ENCODE measurements at places on chromosomes 4 and X. TPM values are rescaled to one million over a fixed set of nuclear protein-coding genes. Genes with fewer than 3 reads are reported as not detected.

CSN1S1 gene
- not detected for polyA plus RNA-seq

PLP1 gene
- not detected for polyA plus RNA-seq

CCNB3 gene
- polyA plus RNA-seq = not detected

GPR34 gene
- 0.35 TPM for polyA plus RNA-seq

TMPRSS11B gene
- not detected for polyA plus RNA-seq

MAP3K15 gene
- not detected for polyA plus RNA-seq

- DNase-seq = no peak
- peaks cover 5% of the 10 kb centered on the region for H3K4me1 ChIP-seq
- no peak overlapping the region for H3K27ac ChIP-seq
- H3K4me3 ChIP-seq = no peak overlapping the region
- no peaks in the 10 kb centered on the region for H3K36me3 ChIP-seq
These were observed 326.5 kb upstream of the GATB start for GRCh38 chr4:152087335-152087734.

- no peak overlapping the region for H3K27ac ChIP-seq
- no peaks in the 10 kb centered on the region for H3K36me3 ChIP-seq
- DNase-seq = no peak
- H3K4me1 ChIP-seq = no peaks in the 10 kb centered on the region
- no peaks in the 10 kb centered on the region for H3K27me3 ChIP-seq
- H3K4me3 ChIP-seq = no peak overlapping the region
These were observed 113.4 kb downstream of the ANTXR2 start for GRCh38 chr4:79959652-79960051.

DNA sequence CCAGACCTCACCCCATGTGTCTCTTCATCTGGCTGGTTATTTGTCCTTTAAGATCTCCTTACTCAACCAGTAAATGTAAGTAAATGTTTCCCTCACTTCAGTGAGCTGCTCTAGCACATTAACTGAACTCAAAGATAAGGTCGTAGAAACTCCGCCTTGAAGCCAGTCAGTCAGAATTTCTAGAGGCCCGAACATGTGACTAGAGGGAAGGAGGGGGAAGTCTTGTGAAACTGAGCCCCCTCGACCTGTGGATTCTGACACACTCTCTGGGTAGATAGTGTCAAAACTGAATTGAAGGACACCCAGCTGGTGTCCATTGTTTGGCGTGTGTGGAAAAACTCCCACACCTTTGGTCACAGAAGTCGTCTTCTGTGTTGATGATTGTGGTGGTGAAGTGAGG lies 933.9 kb downstream of the ADGRL3 start:
- no peaks in the 10 kb centered on the region for H3K27me3 ChIP-seq
- H3K27ac ChIP-seq = no peak overlapping the region
- H3K4me3 ChIP-seq = no peak overlapping the region
- no peaks in the 10 kb centered on the region for H3K4me1 ChIP-seq
- H3K36me3 ChIP-seq = no peaks in the 10 kb centered on the region

GRCh38 chr4:107115185-107115847 lies 79.2 kb upstream of the DKK2 start:
- H3K4me3 ChIP-seq = no peak overlapping the region
- no peaks in the 10 kb centered on the region for H3K4me1 ChIP-seq
- no peak overlapping the region for H3K27ac ChIP-seq
- no peaks in the 10 kb centered on the region for H3K36me3 ChIP-seq
- no peak for DNase-seq
- no peaks in the 10 kb centered on the region for H3K27me3 ChIP-seq

GRCh38 chr4:14894392-14895292 lies 107.6 kb upstream of the CPEB2 start:
- no peaks in the 10 kb centered on the region for H3K4me1 ChIP-seq
- no peak for DNase-seq
- no peak overlapping the region for H3K27ac ChIP-seq
- no peak overlapping the region for H3K4me3 ChIP-seq
- no peaks in the 10 kb centered on the region for H3K36me3 ChIP-seq

DNA sequence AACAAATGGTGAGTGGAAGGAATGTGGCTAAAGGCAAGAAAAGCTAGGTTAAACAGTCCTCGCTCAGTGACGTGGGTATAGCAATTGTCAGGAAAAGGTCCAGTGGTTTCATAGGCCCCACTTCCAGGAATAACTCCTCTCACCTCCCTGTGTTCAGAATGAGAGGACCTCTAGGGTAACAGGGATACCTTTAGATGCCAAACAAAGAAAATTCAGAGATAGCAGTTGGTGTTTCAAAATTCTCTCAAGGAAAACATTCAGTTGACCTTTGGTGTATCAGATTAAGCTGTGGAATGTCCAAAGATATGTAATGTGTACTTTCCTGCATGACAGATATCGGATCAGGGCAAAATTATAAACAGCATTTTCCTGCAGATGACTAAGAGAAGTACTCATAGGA lies 155.9 kb downstream of the ARHGAP6 start:
- no peak overlapping the region for H3K27ac ChIP-seq
- H3K4me1 ChIP-seq = no peaks in the 10 kb centered on the region
- no peaks in the 10 kb centered on the region for H3K36me3 ChIP-seq
- no peak for DNase-seq
- H3K27me3 ChIP-seq = no peaks in the 10 kb centered on the region

DNA sequence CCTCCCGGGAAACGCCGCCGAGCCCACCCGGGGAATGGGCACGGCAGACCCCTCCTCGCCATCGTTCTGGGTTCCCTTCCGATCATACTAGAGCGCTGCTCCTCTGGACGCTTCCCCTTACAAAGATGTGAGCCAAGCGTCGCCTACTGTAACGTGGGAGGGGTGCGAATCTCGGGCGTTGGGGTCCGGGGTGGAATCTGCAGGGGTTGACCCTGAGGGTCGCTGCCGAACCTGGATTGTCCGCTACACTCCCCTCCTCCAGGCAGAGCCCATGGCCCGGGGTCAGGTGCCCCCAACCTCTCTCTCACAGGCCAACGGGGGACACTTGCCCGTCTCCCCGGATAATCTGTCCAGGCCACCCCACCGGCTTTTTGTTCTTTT lies 13.8 kb downstream of the BCOR start:
- H3K27ac ChIP-seq = peak overlapping the region; percentile 9
- DNase-seq = no peak
- peaks cover 69% of the 10 kb centered on the region for H3K4me1 ChIP-seq
- no peak overlapping the region for H3K4me3 ChIP-seq

DNA sequence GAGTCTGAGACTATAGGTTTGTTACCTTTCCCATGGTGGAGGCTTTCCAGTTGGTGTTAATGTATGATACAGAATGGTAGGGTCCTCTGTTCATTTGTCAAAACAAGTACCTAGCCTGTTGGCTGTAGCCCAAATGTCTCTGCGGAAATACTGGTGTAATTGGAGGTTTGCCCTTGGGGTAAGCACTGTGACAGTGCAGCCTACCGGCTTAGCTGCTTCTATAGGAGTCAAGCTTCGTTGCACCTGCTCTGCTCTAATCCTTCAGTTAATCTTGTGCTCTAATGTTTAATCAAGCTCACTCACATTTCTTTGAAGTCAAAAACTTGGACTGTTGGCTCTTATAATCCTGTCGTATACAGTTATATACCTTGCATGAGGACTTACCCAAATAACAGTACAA lies 203.4 kb downstream of the CCNG2 start:
- no peaks in the 10 kb centered on the region for H3K4me1 ChIP-seq
- H3K36me3 ChIP-seq = no peaks in the 10 kb centered on the region
- H3K27ac ChIP-seq = no peak overlapping the region

GRCh38 chr4:6224735-6225134 lies 24.4 kb upstream of the JAKMIP1 start:
- no peak overlapping the region for H3K4me3 ChIP-seq
- H3K4me1 ChIP-seq = no peaks in the 10 kb centered on the region
- no peaks in the 10 kb centered on the region for H3K36me3 ChIP-seq
- DNase-seq = no peak

DNA sequence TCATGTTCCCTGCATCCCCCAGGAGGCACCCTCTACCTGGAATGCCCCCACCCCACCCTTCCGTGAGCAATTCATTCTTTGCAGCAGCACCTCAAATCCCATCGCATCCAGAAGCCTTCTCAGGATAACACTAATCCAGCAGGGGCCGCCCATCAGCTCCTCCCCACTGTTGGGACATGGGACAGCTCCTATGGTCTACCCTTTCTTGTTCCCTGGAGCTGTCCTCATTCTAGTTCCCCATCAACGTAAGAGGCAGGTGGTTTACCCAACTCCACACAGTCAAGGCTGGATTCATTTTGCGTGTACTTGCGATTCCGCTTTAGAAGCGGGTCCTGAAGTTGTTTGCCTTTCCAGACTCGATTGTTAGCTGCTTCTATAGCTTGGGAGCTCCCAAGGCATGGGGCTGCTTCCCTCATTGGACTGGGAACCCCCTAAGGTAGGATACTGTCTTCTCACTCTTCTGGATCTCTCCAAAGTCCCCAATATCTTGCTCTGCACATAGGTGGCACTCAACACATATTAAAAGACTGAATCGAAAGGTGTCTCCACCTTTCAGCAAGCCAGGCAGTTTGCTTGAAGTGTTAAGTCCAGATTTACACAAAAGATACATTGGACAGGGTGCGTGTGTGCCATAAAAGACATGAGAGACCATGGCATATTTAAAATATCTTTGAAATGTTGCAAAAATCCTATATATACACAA lies 942 bp upstream of the APLN start:
- H3K27me3 ChIP-seq = peaks cover 4% of the 10 kb centered on the region
- peaks cover 10% of the 10 kb centered on the region for H3K4me1 ChIP-seq
- no peaks in the 10 kb centered on the region for H3K36me3 ChIP-seq
- no peak overlapping the region for H3K27ac ChIP-seq
- peak; percentile 32 for DNase-seq
- no peak overlapping the region for H3K4me3 ChIP-seq

GRCh38 chr4:85793233-85793585 lies 318.3 kb downstream of the ARHGAP24 start:
- H3K4me3 ChIP-seq = no peak overlapping the region
- no peaks in the 10 kb centered on the region for H3K36me3 ChIP-seq
- no peak for DNase-seq
- no peaks in the 10 kb centered on the region for H3K27me3 ChIP-seq
- no peaks in the 10 kb centered on the region for H3K4me1 ChIP-seq

DNA sequence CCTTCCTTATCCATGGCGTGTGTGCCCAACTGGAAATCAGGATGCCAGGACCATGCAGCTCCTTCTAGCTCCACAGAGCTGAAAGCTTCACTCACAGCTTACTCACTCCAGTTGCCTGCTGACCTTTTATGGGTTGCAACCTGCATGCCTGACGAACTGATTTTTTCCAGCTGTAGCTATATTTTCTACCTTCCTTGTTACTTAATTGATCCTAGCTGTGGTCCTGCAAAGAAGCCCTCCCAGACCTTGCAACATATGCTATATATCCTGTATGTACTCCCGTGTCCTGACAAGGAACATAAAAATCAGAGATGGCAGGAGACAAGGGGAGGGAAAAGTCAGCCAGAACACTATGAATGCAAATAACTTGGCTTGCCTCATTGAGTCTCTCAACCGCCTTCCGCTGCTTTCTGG lies 135.3 kb upstream of the LDB2 start:
- no peaks in the 10 kb centered on the region for H3K4me1 ChIP-seq
- H3K27ac ChIP-seq = no peak overlapping the region
- H3K27me3 ChIP-seq = no peaks in the 10 kb centered on the region
- H3K4me3 ChIP-seq = no peak overlapping the region
- H3K36me3 ChIP-seq = no peaks in the 10 kb centered on the region

- H3K4me1 ChIP-seq = no peaks in the 10 kb centered on the region
- no peak for DNase-seq
- no peak overlapping the region for H3K4me3 ChIP-seq
- no peaks in the 10 kb centered on the region for H3K27me3 ChIP-seq
- no peaks in the 10 kb centered on the region for H3K36me3 ChIP-seq
- no peak overlapping the region for H3K27ac ChIP-seq
These were observed 41.5 kb upstream of the FGF2 start for GRCh38 chr4:122785099-122785498.

GRCh38 chrX:108199691-108200090 lies 108.1 kb downstream of the ATG4A start:
- H3K4me1 ChIP-seq = no peaks in the 10 kb centered on the region
- H3K27me3 ChIP-seq = no peaks in the 10 kb centered on the region
- H3K36me3 ChIP-seq = no peaks in the 10 kb centered on the region
- no peak overlapping the region for H3K4me3 ChIP-seq
- H3K27ac ChIP-seq = no peak overlapping the region

DNA sequence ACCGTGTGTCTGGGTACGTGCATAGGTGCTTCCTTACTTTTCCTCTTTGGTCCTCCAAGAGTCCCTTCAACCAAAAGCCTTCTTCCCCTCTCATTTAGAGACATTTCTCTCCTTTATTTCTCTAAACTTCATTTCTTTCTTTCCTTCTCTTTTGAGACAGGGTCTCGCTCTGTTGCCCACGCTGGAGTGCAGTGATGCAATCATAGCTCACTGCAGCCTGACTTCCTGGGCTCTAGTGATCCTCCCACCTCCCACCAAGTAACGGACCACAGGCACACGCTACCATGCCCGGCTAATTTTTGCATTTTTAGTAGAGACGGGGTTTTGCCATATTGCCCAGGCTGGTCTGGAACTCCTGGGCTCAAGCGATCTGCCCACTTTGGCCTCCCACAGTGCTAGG lies 42.2 kb downstream of the ACOX3 start:
- no peak overlapping the region for H3K4me3 ChIP-seq
- H3K4me1 ChIP-seq = no peaks in the 10 kb centered on the region
- peaks cover 5% of the 10 kb centered on the region for H3K36me3 ChIP-seq

DNA sequence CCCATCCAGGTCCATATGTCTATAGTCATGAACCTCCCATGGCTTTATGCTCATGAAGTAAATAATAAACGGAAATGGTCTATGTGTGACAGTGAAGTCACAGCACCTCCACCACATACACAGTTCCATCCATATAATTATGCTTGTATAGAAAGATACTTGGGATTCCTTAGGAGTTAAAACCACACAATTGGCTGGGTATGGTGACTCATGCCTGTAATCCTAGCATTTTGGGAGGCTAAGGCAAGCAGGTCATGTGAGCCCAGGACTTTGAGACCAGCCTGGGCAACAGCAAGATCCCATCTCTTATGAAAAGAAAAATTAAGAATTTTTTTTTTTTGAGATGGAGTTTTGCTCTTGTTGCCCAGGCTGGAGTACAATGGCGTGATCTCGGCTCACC lies 55.6 kb upstream of the RBM47 start:
- no peak overlapping the region for H3K27ac ChIP-seq
- no peaks in the 10 kb centered on the region for H3K4me1 ChIP-seq
- H3K4me3 ChIP-seq = no peak overlapping the region
- no peaks in the 10 kb centered on the region for H3K27me3 ChIP-seq
- H3K36me3 ChIP-seq = no peaks in the 10 kb centered on the region

- H3K27ac ChIP-seq = no peak overlapping the region
- H3K4me3 ChIP-seq = no peak overlapping the region
- H3K4me1 ChIP-seq = no peaks in the 10 kb centered on the region
- DNase-seq = no peak
- H3K36me3 ChIP-seq = no peaks in the 10 kb centered on the region
These were observed 82.8 kb upstream of the LIMCH1 start for GRCh38 chr4:41455206-41455605.
